ENCODE measurements at places on chromosomes 7 and 10.

- DNase-seq, result no peak
These were observed 161.6 kb downstream of the JMJD1C start for GRCh38 chr10:63304146-63304545.

- no peak for DNase-seq
These were observed 36.4 kb downstream of the ZRANB1 start for GRCh38 chr10:124978376-124978725.

DNA sequence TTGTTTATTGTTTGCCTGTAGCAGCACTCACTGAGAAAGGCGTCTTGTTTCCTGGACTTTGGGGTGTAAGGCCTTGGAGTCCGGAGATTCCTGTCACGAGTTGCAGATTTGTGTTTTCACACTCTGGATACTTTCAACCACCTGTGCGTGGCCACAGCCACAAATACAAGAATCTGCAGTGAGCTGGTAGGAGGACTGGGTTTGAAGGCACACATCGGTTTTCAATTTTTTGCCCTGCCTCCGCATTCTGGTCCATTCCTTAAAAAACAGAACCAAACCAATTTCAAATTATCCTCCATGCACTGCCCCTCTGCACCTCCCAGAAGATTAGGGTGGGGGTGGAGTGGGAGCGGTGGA lies 619 bp downstream of the EXOC4 start:
- DNase-seq, result no peak

DNA sequence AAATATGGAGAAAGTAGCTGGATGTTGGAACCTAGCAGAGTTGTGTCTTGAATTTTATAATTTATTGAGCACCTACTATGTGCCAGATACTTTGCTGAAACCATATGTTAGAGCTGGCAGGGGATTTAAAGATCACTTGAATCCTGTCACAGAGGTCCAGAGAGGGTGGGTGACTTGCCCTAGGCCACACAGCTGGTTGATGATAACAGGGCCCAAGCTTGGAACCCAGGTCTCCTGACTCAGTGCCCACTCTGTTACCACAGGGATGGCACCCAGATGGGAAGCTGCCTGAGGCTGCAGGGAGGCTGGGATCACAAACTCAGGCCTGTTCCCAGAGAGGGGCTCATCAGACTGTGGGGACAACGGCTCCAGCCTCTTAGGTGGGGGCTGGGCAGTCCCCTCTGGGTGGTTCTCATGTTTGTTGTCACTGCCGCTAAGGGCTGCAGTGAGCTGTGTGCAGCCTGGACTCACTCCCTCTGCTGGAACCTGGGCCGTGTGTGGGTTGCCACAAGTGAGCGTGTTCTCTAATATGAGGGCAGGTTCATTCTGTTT lies 18.6 kb downstream of the GOLGA7B start:
- no peak for DNase-seq

GRCh38 chr10:61606959-61607907 lies 55.5 kb upstream of the CABCOCO1 start:
- DNase-seq, result no peak

GRCh38 chr10:101282947-101283346 lies 53.7 kb upstream of the LBX1 start:
- no peak for DNase-seq

DNA sequence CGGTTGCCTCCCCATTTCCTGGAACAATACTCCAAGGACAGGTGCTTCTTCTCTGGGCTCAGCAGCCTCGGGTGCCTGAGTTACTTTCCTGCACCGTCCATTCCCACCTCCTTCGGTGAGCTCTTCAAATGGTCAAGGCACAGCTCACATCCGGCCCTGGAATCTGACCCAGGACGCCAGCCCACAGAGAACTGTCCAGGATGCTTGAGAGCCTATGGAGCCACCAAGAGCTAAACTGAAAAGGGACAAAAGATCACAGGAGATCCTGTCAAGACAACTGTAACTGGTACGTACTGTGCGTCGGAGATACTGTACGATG lies 72.5 kb downstream of the CTBP2 start:
- no peak for DNase-seq

GRCh38 chr7:106069471-106070200 lies 42.5 kb downstream of the SYPL1 start:
- DNase-seq, result no peak

GRCh38 chr7:141978351-141978750 lies 4.8 kb upstream of the TAS2R38 start:
- DNase-seq, result no peak

DNA sequence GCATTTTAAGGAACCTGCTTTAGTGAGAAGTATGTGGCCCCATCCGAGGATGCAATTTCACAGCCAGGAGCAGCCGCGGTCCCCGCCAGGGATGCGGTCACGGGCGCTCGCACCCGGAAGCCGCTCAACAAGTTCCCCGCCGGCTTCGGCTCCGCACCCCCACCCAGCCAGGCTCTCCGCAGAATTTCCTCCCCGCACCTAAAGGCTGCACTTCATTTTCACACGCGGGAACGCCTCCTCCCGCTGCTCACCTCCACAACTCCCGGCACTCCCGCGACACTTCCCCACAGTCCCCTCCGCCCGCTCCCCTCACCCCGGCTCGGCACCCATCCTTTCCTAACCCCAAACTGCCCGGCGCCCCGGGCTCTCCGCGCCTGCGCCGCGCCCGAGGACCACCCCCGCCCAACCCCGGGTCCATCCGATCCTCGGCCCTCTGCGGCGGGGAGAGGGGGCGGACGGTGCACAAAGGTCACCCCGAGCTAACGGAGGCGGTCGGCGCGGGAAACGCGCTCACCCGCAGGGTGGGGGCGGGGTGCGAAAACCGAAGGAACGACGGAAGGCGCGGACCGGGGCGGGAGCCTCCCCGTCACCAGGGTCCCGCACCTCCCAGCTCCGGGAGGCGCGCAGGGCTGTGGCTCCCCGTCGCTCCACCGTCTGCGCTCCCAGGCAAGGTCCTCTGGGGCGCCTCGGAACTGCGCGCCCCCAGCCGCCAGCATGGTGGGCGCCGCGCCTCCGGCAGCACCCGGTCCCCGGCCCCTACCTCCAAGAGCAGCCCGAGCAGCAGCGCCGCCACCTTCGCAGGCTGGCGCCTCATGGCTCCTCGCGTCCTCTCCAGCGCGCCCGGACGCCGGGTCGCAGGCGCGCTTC lies 558 bp downstream of the VOPP1 start:
- peak; percentile 34 for DNase-seq

DNA sequence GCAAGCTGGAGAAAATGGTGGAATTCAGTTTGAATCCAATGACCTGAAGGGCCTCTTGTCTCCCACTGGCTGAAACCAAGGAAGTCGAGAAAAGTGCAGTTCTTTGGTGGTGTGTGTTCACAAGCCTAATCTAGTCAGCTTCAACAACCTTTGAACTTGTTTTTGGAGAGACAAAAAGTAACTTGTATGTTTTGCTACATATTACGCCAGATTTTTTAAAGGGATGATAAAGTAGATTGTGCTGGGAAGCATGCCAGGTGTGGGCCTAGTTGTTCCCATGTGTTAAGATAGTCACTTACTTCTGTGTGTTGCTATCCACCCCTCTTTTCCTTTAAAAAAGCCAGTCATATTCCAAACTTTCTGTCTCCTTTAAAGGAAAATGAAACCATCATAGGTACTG lies 79.7 kb upstream of the FAM3C start:
- DNase-seq, result no peak

DNA sequence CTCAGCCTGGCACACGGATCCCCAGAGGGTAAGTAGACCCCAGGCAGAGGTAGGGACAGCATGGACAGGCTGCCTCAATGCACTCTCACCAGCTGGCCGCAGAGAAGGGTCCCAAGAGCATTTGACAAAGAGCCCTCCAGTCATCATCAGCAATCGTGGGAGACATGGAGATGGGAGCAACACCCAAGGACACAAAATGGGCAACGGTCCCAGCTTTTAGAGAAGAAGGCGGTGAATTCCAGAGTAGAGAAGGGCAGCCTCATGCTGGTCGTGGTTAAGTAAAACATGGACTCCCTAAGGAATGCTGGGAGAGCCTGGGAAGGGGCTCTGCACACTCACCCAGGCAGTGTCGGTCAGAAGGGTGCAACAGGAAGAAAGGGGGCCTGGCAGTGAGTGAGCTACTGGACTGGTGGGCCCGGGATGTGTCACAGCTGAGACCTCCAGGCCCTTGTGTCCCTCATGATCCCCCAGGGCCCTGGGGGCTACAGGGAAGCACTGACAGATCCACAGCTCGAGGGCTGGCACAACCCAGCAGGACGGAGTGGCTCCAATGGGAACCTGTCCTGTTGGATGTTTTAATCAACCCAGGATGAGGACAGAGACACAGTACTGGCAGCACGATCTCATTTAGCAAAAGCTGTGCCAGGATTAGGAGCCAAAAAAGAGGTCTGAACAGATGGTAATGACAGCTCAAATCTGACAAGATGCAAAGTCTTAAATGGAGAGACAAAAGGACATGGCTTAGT lies 147.1 kb downstream of the NEURL1 start:
- no peak for DNase-seq

DNA sequence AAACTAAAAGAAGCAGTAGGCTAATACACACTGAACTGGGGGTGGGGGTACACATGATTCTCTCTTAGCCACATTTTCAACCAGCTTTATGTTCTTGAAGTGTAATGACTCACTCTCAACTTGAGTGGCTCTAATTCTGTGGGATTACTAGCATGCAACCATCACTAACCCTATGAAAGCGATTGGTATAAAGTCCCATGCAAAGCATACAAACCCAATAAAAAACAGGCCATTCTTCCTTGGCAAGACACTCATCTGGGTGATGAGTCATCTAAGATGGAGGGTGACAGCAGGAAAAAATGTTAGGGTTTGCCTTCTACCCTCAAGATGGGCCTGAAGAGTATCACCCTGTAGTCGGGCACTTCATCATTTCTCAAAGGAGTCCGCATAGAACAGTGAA lies 14.9 kb upstream of the PON3 start:
- no peak for DNase-seq

- no peak for DNase-seq
These were observed 52.3 kb downstream of the FOXP2 start for GRCh38 chr7:114466917-114467316.

- DNase-seq, result no peak
These were observed 1.5 kb upstream of the CPVL start for GRCh38 chr7:29147821-29148220.

- peak; percentile 5 for DNase-seq
These were observed 55.5 kb upstream of the LHFPL3 start for GRCh38 chr7:104272767-104273384.

- no peak for DNase-seq
These were observed 140.6 kb downstream of the KCNMA1 start for GRCh38 chr10:77496941-77497420.

GRCh38 chr7:122719010-122719578 lies 16.4 kb upstream of the RNF148 start:
- no peak for DNase-seq

DNA sequence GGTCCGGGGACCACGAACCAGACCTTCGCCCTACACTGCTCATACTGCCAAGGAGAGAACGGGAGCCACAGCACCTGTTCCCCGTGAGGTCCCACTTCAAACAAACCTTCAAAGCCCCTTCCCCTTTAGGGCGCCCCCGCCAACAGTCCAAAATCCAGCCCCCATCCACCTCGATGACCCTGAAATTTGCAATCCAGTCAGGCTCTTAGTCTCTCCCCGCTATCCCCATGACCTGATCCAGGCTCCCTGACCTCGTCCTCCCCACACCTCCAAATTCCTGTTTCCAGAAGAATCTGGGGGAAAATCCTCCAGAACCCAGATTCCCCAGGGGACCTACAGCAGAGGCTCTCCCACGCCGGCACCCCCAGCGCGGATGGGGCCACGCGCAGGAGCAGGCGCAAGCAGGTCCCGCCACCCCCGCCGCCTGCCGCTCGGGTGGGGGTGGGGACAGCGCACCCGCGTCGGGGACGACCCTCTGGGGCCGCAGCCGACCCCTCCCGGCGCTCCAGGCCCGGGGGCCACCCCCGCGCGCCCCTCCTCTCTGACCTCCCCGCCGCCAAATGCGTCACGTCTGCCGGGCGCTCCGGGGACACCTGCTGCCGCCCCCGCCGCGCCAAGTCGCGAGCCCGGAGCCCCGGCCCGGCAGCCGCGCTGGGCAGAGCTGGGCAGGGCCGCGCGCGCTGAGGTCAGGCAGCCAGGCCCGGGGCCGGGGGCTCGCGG lies 753 bp downstream of the CAMK2B start:
- no peak for DNase-seq

GRCh38 chr7:66099551-66100407 lies 14.9 kb upstream of the CRCP start:
- DNase-seq, result peak; percentile 92

DNA sequence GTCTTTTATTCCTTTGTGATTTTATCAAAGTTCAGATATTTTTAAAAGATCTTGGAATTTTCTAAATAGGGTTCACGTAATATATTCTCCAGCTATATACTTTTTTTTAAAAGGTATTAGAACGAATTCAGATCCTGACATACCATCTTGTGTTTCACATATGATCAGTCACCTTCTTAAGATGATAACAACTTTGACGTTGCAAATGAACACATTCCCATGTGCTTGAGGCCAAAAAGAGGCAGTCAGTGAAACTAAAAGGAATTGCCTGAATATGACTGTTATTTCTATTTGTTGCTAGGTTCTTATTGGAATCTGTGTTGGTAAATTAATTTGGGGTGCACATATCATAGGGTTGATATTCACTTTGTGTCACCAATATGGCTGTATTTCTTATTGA lies 310.1 kb downstream of the MDFIC start:
- no peak for DNase-seq

- DNase-seq, result peak; percentile 90
These were observed 52.3 kb downstream of the HECW1 start for GRCh38 chr7:43164757-43165156.

- DNase-seq, result no peak
These were observed 608 bp downstream of the HHEX start for GRCh38 chr10:92690211-92690914.

DNA sequence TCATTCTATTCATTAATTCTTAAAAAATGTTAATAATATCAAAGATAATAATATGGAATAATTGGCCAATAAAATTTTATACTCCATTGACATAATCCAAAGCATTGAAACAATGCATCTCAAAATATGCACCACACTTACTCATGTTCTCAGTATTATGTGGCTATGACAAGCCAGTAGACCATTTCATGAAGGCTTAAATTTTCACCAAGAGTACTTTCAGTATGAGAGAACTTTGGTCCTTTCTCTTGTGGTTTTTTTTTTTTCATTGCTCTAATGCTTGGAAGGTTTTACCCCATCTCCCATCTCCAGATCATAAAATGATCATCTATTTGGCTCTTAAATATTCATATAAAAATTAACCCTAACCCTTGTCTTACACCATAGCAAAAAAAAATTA lies 45.5 kb upstream of the TMEM140 start:
- DNase-seq, result no peak

DNA sequence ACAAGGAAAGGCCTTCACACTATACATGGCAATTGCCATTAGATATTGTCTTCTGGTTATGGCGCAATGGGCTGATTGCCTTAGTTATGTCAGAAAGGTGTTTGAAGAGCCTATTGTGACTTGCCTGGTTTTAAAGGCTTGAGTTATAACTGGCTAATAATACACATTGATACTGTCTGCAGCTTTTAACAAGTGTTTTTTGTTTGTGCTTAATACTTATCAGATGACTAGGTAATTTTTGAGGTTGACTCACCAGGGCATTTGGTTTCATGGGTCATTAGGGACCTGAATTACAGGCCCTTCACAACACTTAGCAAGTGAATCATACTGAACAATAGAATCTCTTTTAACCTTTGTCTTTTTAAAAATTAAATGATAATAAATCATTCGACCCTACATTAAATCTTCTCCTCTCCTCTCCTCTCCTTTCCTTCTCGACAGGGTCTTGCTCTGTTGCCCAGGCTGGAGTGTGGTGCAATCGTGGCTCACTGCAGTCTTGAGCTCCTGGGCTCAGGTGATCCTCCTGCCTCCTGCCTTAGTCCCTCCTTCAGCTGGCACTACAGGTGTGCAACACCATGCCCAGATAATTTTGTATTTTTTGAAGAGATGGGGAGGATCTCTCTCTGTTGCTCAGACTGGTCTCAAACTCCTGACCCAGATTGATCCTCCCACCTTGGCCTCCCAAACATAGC lies 196.3 kb downstream of the JCAD start:
- DNase-seq, result no peak
